ENCODE measurements at places on chromosomes 11 and 22.
A peak's percentile ranks its signal among the peaks of the same experiment; 100 is the strongest.

DNA sequence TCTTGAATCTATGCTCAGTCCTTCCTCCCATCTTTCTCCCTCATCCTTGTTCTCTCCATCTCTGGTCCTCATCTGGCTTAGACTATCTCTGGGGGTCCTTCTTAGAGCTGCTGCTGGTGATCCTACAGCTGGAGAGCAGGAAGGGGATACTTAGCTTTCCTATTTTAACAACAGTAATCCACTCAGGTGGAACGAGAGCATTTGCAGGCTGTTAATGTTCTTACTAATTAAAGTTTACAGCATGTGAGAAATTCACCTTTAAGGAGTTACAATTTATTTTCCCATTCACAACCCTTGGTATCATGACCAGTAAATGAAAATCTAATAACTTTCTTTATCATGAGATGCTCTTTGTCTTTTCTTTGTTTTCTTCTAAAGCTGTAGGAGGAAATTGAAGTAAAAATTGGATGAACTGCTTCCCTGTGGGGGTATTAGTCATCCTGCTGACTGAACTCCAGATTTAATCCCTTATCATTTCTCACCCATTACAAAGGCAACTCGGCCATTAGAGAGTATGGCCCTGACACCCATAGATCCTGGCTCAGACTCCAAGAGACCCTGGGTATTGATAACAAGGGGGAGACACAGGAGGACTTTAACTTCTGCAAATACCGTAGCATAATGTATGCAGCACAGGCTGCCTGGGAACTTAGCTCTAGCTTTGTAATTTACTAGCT is 37.6 kb upstream of the MTNR1B start:
- no peak for DNase-seq

- DNase-seq = no peak
Observed at GRCh38 chr11:69468221-69468620, 13.2 kb upstream of the LINC01488 start.

DNA sequence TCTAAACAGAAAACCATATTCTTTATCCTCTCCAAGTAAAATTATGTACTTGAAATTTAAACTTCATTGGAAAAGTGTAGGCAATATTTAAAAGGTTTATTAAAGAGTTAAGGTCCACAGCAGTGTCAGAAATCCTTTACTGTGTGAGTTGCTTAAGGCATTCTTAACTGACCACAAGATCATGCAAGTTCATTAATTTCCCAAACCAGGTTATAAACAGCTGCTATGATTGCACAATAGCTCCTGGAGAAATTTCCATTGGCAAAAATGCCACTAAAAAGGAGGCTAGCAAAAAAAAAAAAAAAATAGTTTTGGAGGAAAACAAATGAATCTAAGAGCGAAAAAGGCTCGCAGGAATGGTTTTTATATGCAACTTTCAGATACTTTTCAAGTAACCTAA is 106.2 kb downstream of the ETS1 start:
- no peak for DNase-seq

DNA sequence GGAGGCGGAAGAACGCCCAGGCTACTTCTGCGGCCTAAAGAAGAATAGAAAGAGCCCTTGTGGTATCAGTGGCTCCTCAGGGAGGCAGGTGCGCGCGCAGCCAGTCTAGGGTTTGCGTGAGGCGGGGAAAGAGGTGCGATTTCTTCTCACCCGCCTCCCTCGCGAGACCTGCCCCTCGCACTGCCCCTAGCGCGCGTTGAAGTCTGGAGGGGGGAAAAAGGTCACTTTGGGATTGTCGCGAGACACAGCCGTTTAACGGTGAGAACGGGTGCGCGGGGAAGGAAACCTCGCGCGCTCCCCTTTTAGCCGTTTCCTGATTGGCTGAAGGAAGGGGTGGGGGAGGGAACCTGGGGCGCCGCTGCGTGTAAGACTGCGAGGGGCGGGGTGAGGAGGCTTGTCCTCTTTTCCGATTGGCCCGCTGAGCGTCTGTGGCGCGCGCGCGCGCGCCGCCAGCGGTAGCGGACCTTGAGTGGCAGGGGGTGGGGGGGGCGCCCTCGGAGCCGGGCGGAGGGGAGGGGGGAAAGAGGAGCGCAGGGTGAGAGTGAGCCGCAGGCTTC is at the start of gene ZFP91:
ZFP91 (plus strand) TSS at position 429 of the 557 bp plus-strand sequence. CDS start 219 bp downstream, outside the sequence.
- peak; percentile 97 for DNase-seq

GRCh38 chr11:30774496-30775232 is 188.5 kb upstream of the MPPED2 start:
- DNase-seq = no peak

DNA sequence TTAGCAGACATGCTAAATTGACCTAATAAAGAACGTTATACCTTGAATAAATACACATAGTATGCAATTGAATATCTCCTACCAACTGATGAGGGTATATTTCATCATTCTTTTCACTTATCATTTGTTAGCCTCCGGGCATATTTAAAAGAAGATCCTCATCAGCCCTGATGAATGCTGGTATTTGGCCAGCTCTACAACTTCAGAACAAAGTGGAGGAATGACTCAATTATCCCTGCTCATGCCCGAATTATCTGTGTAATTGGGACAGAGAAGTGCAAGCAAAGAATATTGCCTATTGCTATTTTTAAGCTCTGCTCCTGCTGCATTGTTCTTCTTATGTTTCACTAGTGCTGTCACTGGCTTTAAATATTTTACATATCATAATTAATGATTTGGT is 622.1 kb downstream of the METTL15 start:
- DNase-seq = no peak

DNA sequence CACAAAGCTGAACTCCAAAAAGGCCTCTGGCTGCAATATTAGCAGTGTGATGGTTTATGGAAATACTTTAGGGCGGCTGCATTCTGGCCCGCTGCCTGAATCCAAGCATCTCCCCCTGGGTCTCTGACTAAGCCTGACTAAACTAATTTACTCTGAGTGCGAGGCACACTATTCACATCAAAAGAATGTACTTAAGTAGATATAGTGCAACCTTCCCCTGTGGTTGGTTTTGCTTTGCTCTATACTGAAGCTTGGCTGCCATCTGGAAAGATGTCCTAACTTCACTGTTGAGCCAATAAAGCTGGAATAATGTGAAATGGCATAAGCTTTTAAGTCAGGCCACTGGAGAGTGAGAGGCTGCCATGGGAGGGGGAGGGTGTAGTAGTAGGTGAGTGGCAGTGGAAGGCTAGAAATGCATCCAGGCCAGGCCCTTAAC is 321.6 kb downstream of the AASDHPPT start:
- no peak for DNase-seq

- no peak for DNase-seq
Observed at GRCh38 chr22:25970374-25970911, 198.8 kb upstream of the SEZ6L start.

GRCh38 chr11:79592824-79593223 is 152.0 kb upstream of the TENM4 start:
- DNase-seq = no peak

- no peak for DNase-seq
Observed at GRCh38 chr11:115958089-115959000, 454.1 kb upstream of the CADM1 start.

DNA sequence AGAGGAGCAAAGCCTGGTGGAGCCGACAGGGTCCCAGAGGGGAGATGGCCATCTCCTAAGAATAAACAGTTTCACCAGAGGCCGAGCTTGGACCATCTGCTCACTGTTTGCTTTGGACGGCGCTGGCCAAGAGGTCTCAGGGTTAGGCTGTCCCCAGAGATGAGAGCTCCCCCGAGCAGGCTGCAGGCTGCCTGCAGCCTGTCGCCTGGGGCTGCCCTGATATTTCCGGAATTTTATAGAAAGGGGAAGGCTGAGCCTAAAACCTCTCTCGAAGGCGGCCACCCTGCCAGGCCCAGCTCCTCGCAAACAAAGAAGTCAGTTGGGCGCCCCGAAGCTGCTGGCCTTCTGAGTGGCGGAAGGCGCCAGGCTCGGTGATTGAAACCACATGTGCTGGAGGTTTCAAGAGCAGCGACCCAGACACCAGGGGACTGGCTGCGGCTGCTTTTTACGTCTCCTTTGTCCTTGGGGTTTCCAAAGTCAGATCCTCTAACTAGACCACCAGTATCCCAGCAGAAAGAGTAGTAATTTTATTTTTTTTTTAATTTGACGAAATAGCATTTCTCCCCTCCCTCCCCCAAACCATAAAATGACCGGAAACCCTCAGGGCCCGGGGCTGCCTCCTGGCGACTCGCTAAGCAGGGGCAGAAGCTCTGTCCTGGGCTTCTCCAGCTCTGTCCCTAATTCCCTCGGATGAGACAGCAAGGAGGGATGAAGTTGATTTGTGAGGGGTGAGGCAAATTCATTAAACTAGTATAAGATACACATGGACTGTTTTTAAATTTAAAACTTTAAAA is 57.4 kb downstream of the CLMP start:
- DNase-seq = no peak

GRCh38 chr11:93907901-93908300 is 57.5 kb upstream of the VSTM5 start:
- DNase-seq = no peak

DNA sequence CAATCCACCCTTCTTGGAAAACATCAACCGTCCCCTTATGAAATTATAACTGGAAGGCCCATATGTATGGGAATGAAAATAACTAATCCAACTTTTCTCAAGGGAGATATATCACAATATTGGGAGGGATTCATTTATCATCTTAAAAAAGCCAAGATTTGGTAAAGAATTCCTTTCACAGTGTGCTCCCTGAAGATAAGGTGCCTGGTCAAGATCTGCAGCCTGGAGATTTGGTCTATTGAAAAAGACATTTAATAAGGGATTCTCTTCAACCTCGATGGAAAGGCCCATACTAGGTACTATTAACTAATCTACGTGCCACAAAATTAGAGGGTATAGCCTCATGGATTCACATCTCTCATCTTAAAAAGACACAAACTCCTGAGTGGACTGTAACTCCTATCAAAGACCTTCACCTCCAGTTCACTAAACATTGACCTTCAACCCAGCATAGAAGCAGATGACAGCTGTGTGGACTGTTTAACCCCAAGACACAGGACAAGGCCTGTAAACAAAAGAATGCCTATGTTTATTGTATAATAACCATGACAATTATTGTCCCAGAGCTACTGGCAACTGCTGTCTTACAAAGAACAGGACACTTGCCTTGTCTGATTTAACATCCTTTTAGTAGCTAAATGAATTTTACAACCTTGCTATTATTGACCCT is 4.8 kb upstream of the FDX1 start:
- no peak for DNase-seq

GRCh38 chr11:38448284-38448683 is 1850.2 kb upstream of the RAG2 start:
- DNase-seq = no peak

- DNase-seq = no peak
Observed at GRCh38 chr11:45617871-45618601, 47.4 kb downstream of the CHST1 start.

DNA sequence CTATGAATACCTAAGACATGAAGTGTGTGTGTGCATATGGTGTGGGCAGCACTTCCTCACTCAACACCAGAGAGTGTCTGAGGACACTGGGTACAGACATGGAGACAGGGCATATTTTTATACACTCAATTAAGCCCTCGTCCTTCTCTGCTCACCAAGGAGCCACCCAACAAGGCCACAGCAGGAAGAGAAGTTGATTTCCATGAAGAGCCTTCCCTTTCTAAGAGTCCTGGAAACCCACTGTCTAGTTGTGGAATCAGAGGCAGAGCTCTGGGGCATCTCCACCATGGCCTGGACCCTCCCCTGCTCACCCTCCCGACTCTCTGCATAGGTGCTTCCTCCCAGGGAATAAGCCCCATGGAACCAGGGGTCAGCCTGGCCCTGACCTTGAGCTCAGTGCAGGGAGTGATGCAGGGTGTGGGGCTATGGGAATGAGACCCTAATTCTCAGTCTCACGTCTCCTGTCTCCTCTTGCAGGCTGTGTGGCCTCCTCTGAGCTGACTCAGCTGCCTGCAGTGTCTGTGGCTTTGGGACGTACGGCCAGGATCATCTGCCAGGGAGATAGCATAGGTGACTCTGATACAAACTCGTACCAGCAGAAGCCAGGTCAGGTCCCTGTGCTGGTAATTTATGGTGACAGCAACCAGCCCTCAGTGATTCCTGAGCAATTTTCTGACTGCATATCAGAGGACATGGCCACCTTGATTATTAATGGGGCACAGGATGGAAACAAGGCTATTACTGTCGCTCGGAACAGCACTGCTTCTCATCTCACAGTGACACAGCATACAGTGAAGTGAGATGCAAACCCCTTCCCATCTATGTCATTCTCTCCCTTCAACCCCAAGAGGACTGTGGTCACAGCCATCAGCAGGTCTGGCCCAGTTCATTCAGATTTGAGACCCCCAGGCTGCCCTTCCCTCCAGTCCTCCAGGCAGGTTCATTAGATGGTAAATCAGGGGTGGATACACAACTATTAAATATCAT is 14.6 kb upstream of the IGLL5 start:
- no peak for DNase-seq

DNA sequence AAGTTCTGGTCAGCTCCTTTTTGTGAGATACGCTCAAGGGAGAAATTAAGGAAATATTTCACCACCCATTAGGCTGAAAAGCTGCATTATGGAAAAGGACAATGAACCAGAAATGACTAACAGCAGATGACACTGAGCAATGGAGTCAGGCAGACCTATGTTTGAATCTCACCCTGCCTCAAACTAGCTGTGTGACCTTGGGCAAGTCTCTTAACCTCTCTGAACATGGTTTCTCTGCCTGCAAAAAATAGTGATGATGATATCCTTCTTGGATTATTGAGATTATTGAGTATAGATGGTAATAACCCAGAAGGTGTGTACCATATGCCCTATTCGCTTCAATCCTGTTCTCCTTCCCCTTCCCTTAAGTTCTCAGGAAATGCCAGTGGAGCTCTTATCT is 2.9 kb upstream of the PRDM11 start:
- DNase-seq = no peak

- DNase-seq = no peak
Observed at GRCh38 chr11:17651681-17652080, 67.7 kb upstream of the MYOD1 start.

DNA sequence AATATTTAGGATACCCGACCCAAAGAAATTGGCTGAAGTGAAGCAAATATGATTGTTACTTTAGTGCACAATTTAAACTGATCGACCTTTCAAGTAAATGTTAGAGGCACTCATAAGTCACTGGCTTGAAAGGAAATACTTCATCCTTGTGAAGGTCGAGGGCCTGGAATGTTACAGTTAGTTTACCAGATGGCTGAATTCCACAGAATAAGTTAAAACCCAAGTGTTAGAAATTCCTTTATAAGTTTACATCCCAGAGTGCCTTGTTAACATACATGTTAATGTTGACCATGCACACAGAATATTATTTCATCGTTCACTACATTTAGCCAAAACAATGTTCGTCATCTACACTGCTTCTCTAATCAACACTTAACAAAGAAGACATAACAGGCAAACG is 235.5 kb upstream of the ANO3 start:
- no peak for DNase-seq

- no peak for DNase-seq
Observed at GRCh38 chr11:88428959-88429358, 91.4 kb upstream of the CTSC start.

DNA sequence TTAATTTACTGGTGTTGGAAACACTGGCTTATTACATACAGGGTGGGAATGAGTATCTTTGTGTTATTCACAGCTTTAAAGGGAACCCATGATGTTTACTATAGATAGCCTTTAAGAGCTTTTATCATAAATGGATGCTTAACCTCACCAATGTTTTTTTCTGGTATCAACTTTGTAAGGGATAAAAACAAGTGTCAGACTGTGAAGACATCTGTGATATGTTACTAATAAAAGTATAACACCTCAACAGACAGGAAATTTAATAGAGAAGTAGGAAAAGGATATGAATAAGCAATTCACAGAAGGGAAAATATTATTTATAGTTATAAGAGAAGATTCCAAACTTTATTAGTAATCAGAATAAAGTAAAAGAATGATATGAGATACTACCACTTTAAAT is 46.3 kb downstream of the ACAT1 start:
- DNase-seq = no peak
